ENCODE measurements at places on chromosomes 5 and 9.

DNA sequence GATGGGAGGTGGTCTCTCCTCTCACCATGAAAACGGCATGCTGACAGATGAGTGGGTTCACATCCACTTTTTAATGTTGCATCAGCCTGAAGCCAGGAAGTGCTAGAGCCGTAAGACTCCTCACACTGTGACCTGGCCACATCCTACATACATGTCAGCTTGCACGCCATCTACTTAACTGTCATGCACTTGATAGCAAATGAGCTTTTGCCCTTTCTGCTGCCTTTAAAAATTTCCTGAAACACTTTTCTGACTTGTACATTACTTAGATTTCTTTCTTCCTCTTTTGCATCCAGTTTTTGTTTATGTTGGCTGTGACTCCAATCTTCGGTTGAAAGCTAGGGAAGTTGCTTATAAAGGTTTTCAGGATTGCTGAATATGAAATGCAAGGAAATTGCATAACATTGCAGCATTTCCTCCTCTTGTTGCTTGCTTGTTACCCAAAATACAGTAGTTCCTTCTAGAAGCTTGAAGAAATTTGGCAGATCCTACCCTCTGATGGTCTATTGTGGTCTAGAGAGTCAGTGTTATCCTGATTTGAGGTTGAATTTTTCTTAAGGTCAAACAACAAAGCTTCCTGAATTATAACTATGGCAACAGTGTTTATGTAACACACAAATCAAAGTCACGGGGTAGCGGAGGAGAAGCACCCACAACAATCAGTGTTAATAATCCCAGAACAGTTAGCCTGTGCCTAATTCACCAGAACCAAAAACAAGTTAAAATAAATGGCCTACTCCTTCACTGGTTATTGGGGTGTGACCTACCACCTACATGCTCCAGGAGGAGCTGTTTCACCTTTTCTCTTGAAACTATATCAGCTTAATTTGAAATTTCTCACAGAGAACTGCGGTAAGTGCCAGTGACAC is 232.5 kb downstream of the ARHGAP26 start:
- peak; percentile 31 for DNase-seq

DNA sequence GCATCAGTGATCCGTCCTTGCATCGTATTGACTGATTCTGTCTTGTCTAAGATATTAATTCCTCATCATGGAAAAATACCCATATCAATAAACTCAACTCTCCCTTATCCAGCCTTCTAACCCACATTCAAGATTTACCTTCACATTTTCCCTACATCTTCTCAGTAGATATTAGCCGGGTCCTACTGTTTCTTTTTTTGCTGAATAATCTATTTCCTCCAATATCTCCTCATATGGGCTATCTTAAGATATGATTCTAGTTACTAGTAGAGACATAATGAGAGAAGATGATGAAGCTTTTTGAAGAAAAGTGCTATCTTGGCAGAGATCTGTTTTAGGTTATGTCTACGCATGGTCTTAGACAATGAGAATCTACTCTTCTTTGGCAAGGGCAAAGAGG is 785.8 kb downstream of the BRINP1 start:
- DNase-seq = no peak

DNA sequence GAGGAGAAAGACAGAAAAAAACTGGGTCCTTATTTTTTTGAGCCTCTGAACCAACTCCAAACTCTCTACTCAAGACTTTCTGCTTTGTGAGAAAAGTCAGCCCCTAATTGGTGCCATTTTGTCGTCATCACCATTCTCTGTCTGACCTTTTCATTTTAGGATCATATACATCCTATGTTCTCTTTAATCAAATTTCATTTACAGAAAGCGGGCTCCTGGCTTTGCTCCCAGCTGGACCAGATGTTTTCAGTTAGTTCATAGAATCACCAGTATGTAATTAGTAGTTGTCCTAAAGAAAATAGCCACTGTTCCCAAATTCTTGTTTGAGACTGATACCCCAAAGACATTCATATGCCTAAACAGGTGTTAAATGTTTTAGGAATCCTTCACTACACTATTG is 28.6 kb upstream of the SLCO4C1 start:
- DNase-seq = no peak

GRCh38 chr9:26308328-26308727 is 584.3 kb downstream of the CAAP1 start:
- DNase-seq = no peak

DNA sequence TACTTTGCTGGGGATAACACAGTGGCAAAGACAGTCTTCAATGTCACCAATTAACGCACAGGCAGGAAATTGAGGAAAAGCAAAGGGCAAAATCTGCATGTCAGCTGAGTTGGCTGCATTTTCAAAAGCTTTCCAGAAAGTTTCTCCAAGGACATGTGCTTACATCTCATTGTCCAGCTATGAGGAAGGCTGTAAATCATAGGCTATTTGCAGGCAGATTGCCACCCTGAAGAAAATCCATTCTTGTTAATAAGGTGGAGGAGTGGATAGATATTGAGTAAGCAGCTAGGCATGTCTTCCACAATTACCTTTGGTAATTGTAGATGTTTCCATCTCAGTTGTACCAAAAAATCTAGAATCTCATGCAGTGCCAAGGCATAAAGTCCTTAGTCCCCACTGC is 278.0 kb upstream of the NUDT12 start:
- no peak for DNase-seq

- DNase-seq = no peak
Observed at GRCh38 chr5:87404359-87404758, 8.4 kb downstream of the CCNH start.

All from stimulated activated CD8-positive, alpha-beta memory T cell treated with anti-CD3 and anti-CD28 coated beads, Interleukin-2, amount 100 ng/mL, for 1 hour (primary cell).